ENCODE measurements at places on chromosomes 5 and 9. TPM values are rescaled to one million over a fixed set of nuclear protein-coding genes. Genes with fewer than 3 reads are reported as not detected.

DNA sequence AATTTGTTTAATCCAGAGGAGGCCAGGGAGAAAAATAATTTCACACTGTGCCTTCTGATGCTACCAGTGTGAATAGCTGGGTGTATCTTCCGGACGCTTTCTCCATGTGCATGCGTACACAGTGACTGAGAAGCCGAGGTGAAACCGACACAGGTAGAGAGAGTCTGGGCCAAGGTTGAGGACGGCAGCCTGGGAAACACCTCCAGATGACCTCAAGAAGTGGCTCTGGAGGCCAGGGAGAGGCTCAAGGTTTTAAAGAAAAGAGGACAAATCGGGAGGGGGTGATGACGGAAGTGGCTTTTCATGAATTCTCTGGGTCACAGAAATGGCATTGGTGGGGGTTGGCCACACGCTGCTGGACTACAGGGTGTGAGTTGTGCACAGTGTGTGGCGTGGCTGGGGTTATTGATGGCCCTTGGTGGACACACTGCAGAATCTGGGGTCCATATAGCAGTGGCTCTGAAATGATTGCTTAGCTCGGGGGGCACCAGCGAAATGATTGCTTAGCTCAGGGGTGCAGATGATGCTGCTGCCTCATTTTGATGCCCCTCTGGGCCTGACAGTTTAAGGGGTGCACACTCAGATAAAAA, 34.1 kb upstream of the LRRC14B start:
- H3K4me3 ChIP-seq: no peak overlapping the region
- H3K27ac ChIP-seq: no peak overlapping the region
- H3K27me3 ChIP-seq: no peaks in the 10 kb centered on the region
- DNase-seq: no peak
- no peaks in the 10 kb centered on the region for H3K36me3 ChIP-seq

- no peak overlapping the region for H3K27ac ChIP-seq
- no peaks in the 10 kb centered on the region for H3K4me1 ChIP-seq
These were observed 452.1 kb downstream of the EFNA5 start for GRCh38 chr5:107218457-107219193.

GRCh38 chr5:81212211-81212751, 20.8 kb upstream of the CKMT2 start:
- DNase-seq: no peak
- H3K4me3 ChIP-seq: no peak overlapping the region
- H3K36me3 ChIP-seq: no peaks in the 10 kb centered on the region
- no peaks in the 10 kb centered on the region for H3K27me3 ChIP-seq
- H3K4me1 ChIP-seq: no peaks in the 10 kb centered on the region
- H3K27ac ChIP-seq: no peak overlapping the region

Gene C5
- total RNA-seq: 456 TPM

Gene SLC27A6
- total RNA-seq: 0.05 TPM

Gene SLC36A3
- total RNA-seq: not detected

Data from liver (tissue), 10 donors.